ENCODE measurements at places on chromosomes 2 and 18. TPM values are rescaled to one million over a fixed set of nuclear protein-coding genes. Genes with fewer than 3 reads are reported as not detected.

CDH20 gene
- 0.23 TPM for polyA plus RNA-seq

GRCh38 chr2:121529439-121530211 is 1.1 kb upstream of the RNU4ATAC start:
- peaks cover 13% of the 10 kb centered on the region for H3K4me1 ChIP-seq
- H3K27me3 ChIP-seq = no peaks in the 10 kb centered on the region
- no peaks in the 10 kb centered on the region for H3K36me3 ChIP-seq
- peak overlapping the region; percentile 91 for H3K4me3 ChIP-seq
- no peak for DNase-seq

GRCh38 chr2:124309563-124310138 is 284.6 kb downstream of the CNTNAP5 start:
- no peak for DNase-seq
- no peaks in the 10 kb centered on the region for H3K36me3 ChIP-seq
- H3K27me3 ChIP-seq = no peaks in the 10 kb centered on the region
- H3K4me3 ChIP-seq = no peak overlapping the region
- H3K4me1 ChIP-seq = no peaks in the 10 kb centered on the region
- no peak overlapping the region for H3K27ac ChIP-seq

- no peak overlapping the region for H3K27ac ChIP-seq
- H3K36me3 ChIP-seq = no peaks in the 10 kb centered on the region
- DNase-seq = no peak
- H3K4me1 ChIP-seq = peaks cover 7% of the 10 kb centered on the region
- peaks cover 4% of the 10 kb centered on the region for H3K27me3 ChIP-seq
These were observed 81.6 kb upstream of the CYRIA start for GRCh38 chr2:16747257-16747656.

DNA sequence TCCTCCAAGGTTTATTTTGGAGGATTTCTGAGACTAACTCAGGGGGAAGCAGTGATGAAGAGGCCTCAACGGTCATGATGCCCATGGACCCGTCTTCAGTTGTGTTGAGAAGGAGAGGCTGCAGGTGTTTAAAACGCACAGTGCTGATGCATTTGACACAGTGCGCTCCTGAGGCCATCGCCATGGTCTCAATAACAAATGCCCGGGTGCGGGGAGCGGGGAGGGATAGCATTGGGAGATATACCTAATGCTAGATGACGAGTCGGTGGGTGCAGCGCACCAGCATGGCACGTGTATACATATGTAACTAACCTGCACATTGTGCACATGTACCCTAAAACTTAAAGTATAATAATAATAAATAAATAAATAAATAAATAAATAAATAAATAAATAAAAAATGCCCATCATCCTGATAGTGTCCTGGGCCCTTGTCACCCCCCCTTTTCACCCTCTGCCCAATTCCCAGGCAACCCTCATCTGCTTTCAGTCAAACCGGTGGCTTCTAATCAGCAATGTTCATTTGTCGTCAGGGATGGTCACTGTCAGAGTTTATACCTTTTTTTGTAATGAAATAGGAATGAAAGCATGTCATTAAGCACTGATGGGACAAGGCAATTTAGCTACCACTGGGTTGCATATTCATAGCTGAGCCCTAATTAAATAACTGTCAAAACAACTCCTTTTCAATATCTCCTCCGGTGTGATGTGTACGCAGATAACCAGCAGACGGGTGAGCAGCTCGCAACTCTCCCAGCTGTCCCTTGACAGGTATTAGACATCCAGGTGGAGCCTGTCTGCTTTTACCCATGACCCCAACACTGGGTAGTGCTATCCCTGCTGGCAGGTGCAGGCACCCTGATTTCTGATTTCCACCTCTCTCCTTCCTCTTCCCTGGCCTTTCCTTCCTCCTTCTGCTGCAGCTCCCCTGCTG is 95.9 kb downstream of the KCNF1 start:
- H3K36me3 ChIP-seq = no peaks in the 10 kb centered on the region
- no peak overlapping the region for H3K27ac ChIP-seq
- H3K4me1 ChIP-seq = no peaks in the 10 kb centered on the region
- no peak overlapping the region for H3K4me3 ChIP-seq
- DNase-seq = no peak
